Immature natural killer cell (primary cell): ENCODE measurements at places on chromosomes 16 and 17. TPM values are rescaled to one million over a fixed set of nuclear protein-coding genes. Genes with fewer than 3 reads are reported as not detected.
A peak's percentile ranks its signal among the peaks of the same experiment; 100 is the strongest.

GRCh38 chr17:50194140-50194933, 7.1 kb downstream of the COL1A1 start:
- no peak overlapping the region for H3K4me3 ChIP-seq
- no peak overlapping the region for H3K27ac ChIP-seq
- H3K36me3 ChIP-seq: no peaks in the 10 kb centered on the region

Gene CTRB2
- polyA plus RNA-seq: not detected

Gene TBC1D26
- polyA plus RNA-seq: not detected

GRCh38 chr16:48533931-48534330, 76.0 kb downstream of the N4BP1 start:
- no peak overlapping the region for H3K4me3 ChIP-seq
- no peaks in the 10 kb centered on the region for H3K36me3 ChIP-seq
- H3K27ac ChIP-seq: no peak overlapping the region
- peaks cover 18% of the 10 kb centered on the region for H3K4me1 ChIP-seq
- DNase-seq: no peak

Gene VAT1L
- polyA plus RNA-seq: not detected

Gene GGA3
- 3.7 TPM for polyA plus RNA-seq

GRCh38 chr16:27313422-27314160, at the start of gene IL4R:
Gene IL4R, plus strand, starts transcription at chr16:27313974. Its CDS starts 26,230 bp downstream, at chr16:27340204.
- peak within 1 kb of the TSS; percentile 90 for H3K27ac ChIP-seq
- DNase-seq: peak; percentile 69
- peak within 1 kb of the TSS; percentile 96 for H3K4me3 ChIP-seq
- H3K27me3 ChIP-seq: peaks cover 7% of the 10 kb centered on the region
- H3K36me3 ChIP-seq: no peaks in the 10 kb centered on the region
- peaks cover 43% of the 10 kb centered on the region for H3K4me1 ChIP-seq

DNA sequence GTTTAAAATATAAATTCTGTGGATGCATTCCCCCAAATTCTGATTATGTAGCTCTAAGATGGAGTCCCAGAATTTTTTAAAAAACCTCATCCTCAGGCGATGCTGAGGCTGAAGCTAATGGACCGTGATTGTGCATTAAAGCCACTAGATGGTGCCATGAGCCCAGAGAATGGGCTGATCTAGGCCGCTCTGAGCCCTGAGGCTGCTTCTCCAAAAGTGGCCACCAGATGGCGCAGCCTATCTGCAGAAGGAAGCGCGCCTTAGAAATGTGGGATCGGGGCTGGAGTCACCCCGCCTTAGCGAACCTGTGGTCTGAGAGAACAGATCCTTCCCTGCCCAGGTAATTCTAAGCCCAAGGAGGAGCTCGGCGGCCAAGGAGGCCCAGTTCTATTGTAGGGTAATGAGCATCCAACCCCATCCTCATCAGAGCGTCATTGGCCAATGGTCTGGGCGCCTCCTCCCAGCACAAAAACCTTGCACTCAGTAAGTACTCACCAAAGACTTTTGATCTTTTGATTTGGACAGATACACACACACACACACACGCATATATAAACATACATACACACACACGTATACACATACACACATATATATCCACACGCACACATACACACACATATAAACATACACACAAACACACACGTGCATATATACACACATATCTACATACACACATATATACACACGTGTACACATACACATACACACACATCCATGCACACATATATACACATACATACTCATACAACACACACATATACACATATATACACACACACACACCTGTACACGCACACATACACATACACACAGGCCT, 13.7 kb upstream of the MMP2 start:
- no peaks in the 10 kb centered on the region for H3K4me1 ChIP-seq
- H3K27me3 ChIP-seq: no peaks in the 10 kb centered on the region
- DNase-seq: peak; percentile 59
- H3K36me3 ChIP-seq: no peaks in the 10 kb centered on the region
- no peak overlapping the region for H3K27ac ChIP-seq

GRCh38 chr16:81711657-81712319, 67.3 kb upstream of the PLCG2 start:
- peak overlapping the region; percentile 15 for H3K27ac ChIP-seq
- peaks cover 22% of the 10 kb centered on the region for H3K4me1 ChIP-seq
- no peak overlapping the region for H3K4me3 ChIP-seq
- peaks cover 13% of the 10 kb centered on the region for H3K36me3 ChIP-seq
- DNase-seq: no peak
- H3K27me3 ChIP-seq: peaks cover 6% of the 10 kb centered on the region

DNA sequence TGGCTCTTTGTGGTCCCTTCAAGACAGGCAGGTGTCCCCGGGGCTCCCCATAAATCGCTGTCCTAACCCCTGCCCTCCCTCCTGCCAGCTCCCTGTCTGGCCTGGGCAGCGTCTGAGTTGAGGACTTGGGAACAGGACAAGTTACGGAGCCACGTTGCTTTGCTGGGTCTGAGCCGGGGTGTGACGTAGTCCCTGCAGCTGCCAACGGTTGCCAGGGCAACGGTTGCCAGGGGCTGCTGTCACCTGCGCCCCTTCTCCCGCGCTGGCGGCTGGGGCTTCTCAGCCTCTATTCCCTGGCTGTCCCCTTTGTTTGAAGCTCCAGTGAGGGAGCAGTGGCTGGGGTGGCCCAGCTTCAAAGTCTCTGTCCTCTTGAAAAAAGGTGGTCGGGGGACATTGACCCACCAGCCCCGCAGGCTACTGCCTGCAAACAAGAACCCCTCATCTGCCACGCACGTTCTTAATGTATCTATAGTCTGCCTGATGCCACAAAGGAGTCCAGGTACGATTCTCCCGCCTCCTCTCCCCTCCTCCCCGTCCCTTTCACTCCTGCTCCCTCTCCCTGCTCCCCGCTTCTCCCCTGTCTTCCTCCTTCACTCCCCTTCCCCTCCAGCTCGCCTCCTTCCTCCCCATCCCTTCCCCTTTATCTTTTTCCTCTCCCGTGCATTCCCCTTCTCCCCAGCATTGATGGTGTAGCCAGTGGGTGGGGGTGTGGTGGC, 10.9 kb downstream of the ADGRG1 start:
- peaks cover 11% of the 10 kb centered on the region for H3K4me1 ChIP-seq
- no peak for DNase-seq
- no peaks in the 10 kb centered on the region for H3K36me3 ChIP-seq
- H3K27me3 ChIP-seq: peaks cover 8% of the 10 kb centered on the region

GRCh38 chr16:23509782-23510163, 521 bp downstream of the GGA2 start:
- peak; percentile 58 for DNase-seq
- H3K4me1 ChIP-seq: peaks cover 47% of the 10 kb centered on the region
- H3K4me3 ChIP-seq: peak overlapping the region; percentile 90

Gene MPO
- polyA plus RNA-seq: not detected

- DNase-seq: no peak
- H3K4me1 ChIP-seq: no peaks in the 10 kb centered on the region
- no peak overlapping the region for H3K27ac ChIP-seq
- H3K27me3 ChIP-seq: peaks cover 11% of the 10 kb centered on the region
Observed at GRCh38 chr17:956905-957304, 22.7 kb downstream of the NXN start.

Gene PRSS22
- polyA plus RNA-seq: 0.23 TPM

DNA sequence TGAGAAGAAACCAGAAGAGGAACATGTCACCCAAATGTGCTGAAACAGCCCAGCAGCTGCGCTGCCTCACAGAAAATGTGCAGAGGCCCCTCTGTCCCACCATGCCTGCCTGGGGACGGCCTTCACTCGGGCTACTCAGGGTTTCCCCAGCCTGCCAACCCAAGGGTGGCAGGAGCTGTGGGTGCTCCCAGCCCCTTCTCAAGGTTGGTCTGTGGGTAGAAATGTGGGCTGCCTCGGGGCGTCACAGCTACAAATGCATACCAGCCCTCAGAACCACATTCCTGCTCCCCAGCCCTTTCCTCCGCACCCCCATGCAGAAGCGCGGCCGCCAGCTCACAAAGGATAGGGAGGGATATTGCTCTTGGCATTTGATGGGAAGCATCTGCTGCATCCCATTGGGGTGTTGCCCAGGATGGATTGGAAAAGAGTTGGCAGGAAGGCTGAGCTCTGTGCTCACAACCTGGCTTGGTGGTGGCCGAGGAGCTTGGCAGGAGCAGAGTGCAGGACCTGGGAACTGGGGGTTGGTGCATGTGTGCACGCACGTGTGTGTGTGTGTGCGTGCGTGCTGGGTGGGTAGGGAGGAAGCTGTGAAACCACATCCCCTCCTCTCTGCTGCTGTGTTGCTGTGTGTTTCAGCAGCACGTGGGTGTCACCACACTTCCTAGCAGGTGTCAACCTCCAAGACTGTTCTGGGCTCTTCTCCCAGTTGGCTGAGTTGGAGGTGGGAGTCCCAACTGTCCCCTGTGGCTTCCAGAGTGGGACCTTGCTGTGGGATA, 304.4 kb downstream of the SEC14L1 start:
- peaks cover 29% of the 10 kb centered on the region for H3K27me3 ChIP-seq
- H3K36me3 ChIP-seq: no peaks in the 10 kb centered on the region
- peaks cover 96% of the 10 kb centered on the region for H3K4me1 ChIP-seq
- peak; percentile 94 for DNase-seq

Gene CD300H
- polyA plus RNA-seq: 6.4 TPM

DNA sequence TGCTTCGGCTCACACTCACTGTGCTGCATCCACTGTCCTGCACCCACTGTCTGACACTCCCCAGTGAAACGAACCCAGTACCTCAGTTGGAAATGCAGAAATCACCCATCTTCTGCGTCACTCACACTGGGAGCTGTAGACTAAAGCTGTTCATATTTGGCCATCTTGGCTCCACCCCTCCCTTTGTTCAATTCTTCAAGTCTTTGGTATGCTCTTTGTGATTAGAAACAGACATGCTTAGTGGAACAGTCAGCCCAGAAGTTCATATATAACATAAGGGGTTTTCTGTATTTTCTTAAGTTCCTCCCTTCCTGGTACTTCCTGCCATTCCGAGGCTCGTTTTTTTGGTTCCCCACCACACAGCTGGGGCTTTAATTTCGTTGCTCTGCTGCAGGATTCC, 398.5 kb upstream of the DYNLRB2 start:
- H3K27ac ChIP-seq: no peak overlapping the region
- no peak for DNase-seq
- H3K4me3 ChIP-seq: no peak overlapping the region
- H3K27me3 ChIP-seq: peaks cover 8% of the 10 kb centered on the region
- H3K36me3 ChIP-seq: no peaks in the 10 kb centered on the region
- H3K4me1 ChIP-seq: no peaks in the 10 kb centered on the region
